ENCODE measurements at places on chromosomes 6 and 20.
A peak's percentile ranks its signal among the peaks of the same experiment; 100 is the strongest.

DNA sequence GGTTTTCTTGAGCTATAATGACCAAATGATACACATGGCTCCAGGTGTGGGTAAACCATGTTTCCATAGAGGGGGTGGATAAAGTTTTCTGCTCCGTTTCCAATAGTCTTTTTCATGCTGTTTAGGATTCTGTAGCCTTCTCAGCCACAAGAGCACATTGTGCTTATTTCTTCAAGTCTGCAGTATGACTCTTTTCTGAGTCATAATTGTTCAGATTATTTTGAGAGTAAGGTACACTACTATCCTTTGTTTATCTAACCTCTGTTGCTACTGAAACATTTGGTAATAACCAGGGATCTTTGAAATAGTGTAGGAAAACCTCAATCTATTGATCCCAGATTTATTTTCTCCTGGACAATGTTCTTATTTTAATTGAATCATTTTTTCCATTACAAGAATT is 247.9 kb upstream of the BMP2 start:
- DNase-seq = no peak

- DNase-seq = peak; percentile 86
Observed at GRCh38 chr20:46928580-46929132, 34.0 kb downstream of the EYA2 start.

- DNase-seq = no peak
Observed at GRCh38 chr6:63649269-63649668, 13.7 kb downstream of the PHF3 start.

DNA sequence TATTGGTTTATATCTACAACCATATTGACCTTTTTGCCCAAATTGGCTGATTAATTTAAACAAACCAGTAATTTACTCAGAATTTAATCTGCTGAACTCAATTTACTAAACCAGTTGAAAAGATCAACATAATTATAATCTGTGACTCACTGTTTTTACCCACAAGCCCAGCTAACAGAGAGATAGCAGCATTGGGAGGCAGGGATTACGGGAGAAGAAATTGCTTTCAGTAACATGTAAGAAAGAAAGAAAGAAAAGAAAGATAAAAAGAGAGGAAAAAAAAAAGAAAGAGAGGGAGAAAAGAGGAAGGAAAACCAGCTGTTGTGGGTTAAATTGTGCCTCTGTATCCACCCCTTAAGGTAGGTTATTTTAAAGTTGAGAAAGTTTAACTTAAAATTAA is 13.3 kb upstream of the RHAG start:
- DNase-seq = no peak

DNA sequence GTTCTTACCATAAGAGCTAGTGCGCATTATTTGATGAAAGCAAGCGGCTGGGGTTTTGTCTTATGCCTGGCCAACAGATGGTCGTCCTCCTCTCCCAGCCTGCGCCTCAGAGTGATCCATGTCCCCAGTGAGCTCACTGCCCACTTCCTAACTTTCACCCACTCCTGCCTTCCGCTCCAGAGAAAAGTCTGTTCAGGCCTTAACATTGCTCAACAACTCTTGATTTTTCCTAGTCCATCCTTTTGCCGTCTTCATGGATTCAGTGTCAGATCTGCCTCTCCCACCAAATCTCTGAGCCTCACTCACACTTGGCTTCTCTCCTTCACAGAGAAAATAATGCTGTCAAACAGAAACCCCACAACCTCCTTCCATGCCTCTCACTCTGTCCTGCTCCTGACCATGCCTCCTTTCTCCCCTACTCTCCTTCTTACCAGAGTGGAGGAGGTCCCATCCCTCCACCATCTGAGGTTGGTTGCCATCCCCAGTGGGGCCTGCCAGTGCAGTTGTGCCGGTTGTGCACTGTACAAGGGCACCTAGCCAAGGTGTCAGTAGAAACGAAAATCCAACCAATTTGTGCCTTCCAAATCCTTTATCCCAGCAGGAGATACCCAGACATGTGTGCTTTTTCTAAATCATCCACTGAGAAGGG is 58.9 kb upstream of the SRSF6 start:
- no peak for DNase-seq

- DNase-seq = no peak
Observed at GRCh38 chr6:111738156-111738555, 132.5 kb upstream of the TRAF3IP2 start.

- DNase-seq = peak; percentile 59
Observed at GRCh38 chr6:91029211-91029610, 442.3 kb upstream of the MAP3K7 start.

DNA sequence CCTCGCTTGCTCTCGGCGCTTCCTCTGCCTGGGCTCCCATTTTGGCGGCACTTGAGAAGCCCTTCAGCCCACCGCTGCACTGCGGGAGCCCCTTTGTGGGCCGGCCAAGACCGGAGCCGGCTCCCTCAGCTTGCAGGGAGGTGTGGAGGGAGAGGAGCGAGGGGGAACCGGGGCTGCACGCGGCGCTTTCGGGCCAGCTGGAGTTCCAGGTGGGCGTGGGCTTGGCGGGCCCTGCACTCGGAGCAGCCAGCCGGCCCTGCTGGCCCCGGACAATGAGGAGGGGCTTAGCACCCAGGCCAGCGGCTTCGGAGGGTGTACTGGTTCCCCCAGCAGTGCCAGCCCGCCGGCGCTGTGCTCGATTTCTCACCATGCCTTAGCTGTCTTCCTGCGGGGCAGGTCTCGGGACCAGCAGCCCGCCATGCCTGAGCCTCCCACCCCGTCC is 10.2 kb upstream of the SRPK1 start:
- no peak for DNase-seq

GRCh38 chr6:52547647-52548352 is 29.1 kb downstream of the TRAM2 start:
- DNase-seq = no peak

Data from testis (tissue), 5 donors.